ENCODE measurements at places on chromosomes 6 and 20. TPM values are rescaled to one million over a fixed set of nuclear protein-coding genes. Genes with fewer than 3 reads are reported as not detected.

The PGC gene
- total RNA-seq: not detected

The LY6G6C gene
- not detected for total RNA-seq

The RGS17 gene
- 0.17 TPM for total RNA-seq

The TSPYL4 gene
- total RNA-seq: 38.3 TPM

The MAS1 gene
- total RNA-seq: not detected

The HINT3 gene
- 30.9 TPM for total RNA-seq

The RAB44 gene
- not detected for total RNA-seq

The PTCRA gene
- total RNA-seq: not detected

The PNLDC1 gene
- total RNA-seq: 0.72 TPM

The SMIM26 gene
- total RNA-seq: 80.7 TPM

The PACRG gene
- total RNA-seq: 34.6 TPM

The STMND1 gene
- not detected for total RNA-seq

The RIPOR2 gene
- 5.7 TPM for total RNA-seq

The OR2J3 gene
- total RNA-seq: not detected

The BCL2L1 gene
- 59.9 TPM for total RNA-seq

The RAET1L gene
- not detected for total RNA-seq

The BNIP5 gene
- total RNA-seq: not detected

The RNF39 gene
- not detected for total RNA-seq

The LY6G5C gene
- total RNA-seq: 2.2 TPM

The CYP21A2 gene
- total RNA-seq: 1.2 TPM

The ASIP gene
- 13.5 TPM for total RNA-seq

The LKAAEAR1 gene
- not detected for total RNA-seq

The MRAP2 gene
- total RNA-seq: 0.42 TPM

The MPIG6B gene
- total RNA-seq: 0.97 TPM

The NINL gene
- 8.3 TPM for total RNA-seq

The CD2AP gene
- 10.7 TPM for total RNA-seq

The TRIM31 gene
- total RNA-seq: not detected

The ARMH2 gene
- total RNA-seq: not detected

The BTN2A1 gene
- 14.8 TPM for total RNA-seq

The ESR1 gene
- 1.6 TPM for total RNA-seq

The SOBP gene
- 16.2 TPM for total RNA-seq

The KCNG1 gene
- total RNA-seq: 0.34 TPM

The GABRR2 gene
- total RNA-seq: 0.28 TPM

The HMGCLL1 gene
- total RNA-seq: 0.43 TPM

The PRICKLE4 gene
- 1.9 TPM for total RNA-seq

The RIN2 gene
- 66.2 TPM for total RNA-seq

The SIRPA gene
- total RNA-seq: 45.8 TPM

The WFDC8 gene
- not detected for total RNA-seq

The CLPSL1 gene
- total RNA-seq: not detected

The F13A1 gene
- 16.9 TPM for total RNA-seq

The PRKN gene
- 26.3 TPM for total RNA-seq

The SHLD1 gene
- total RNA-seq: 3.2 TPM

The MUC21 gene
- not detected for total RNA-seq

All from heart right ventricle (tissue), 16 donors.